H7 (cell line): ENCODE measurements at places on chromosomes 2 and 18. TPM values are rescaled to one million over a fixed set of nuclear protein-coding genes. Genes with fewer than 3 reads are reported as not detected.

- DNase-seq = peak; percentile 76
Measured at GRCh38 chr18:5628512-5629255, 84.9 kb upstream of the EPB41L3 start.

GRCh38 chr2:61882850-61883249, 5.6 kb downstream of the CCT4 start:
- DNase-seq = no peak

DNA sequence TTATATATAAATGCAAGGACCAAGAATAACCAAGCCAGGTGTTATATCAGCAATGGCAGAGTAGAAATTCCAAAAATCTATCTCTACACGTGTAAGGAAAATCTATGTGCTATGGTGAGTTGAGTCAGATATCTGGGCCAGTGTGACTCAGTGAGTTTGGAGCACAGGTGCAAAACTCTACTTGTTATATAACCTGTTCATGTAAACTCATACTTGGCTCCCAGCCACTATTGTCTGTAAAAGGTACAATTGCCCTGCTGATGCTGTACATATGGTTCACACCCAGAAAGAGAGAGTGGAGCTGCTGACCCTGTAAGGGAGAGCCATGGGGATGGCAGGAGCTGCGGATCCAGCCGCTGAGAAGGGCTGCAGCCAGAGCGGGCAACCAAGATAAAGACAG, 112.0 kb downstream of the TRABD2A start:
- no peak for DNase-seq

- DNase-seq = no peak
Measured at GRCh38 chr2:56128235-56128634, 55.6 kb upstream of the CCDC85A start.

ZSWIM2 gene
- total RNA-seq = not detected in 2 replicates

C2orf92 gene
- total RNA-seq = 2.5 and 4.2 TPM in 2 replicates
